Anterior cingulate cortex (tissue), 58 donors: ENCODE measurements at places on chromosomes 11 and 22.

DNA sequence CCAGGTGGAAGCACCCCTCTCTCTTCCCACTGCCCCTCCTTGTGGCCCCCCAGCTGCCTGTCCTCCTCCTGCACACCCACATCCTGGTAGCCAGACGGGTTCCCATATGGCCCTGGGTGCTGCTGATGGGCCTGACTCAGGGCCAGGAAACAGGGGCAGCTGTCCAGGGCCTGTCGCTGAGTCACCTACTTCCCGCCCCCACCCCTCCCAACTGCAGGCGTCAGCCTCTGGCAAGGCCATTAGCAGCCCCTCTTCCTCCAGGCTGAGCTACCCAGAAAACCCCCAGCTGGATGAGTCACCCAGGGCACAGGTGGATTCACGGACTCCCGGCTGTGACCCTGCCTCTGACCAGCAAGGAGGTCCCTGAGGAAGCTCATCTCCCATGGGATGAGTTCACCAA is 6.9 kb upstream of the GAL start:
- no peak for DNase-seq

GRCh38 chr22:23845265-23846080 is 6.7 kb upstream of the DERL3 start:
- no peak for DNase-seq

DNA sequence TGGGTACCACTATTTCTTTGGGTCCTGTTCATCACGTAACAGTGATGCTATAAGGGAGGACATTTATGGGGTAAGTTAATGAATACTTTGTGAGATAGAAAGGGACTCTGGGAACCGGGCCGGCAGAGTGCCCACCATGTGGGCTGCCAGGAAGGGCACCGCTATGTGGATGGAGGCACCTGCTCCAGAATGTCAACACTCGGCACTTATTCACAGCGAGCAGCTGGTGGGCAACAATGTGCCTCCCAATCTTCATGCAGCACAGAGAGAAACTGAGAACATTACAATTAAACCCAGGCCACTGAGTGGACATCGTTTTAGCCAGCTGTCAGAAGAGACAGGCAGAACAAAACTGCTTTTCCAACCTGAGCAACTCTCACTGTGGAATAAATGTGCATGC is 15.8 kb upstream of the ELFN2 start:
- no peak for DNase-seq

DNA sequence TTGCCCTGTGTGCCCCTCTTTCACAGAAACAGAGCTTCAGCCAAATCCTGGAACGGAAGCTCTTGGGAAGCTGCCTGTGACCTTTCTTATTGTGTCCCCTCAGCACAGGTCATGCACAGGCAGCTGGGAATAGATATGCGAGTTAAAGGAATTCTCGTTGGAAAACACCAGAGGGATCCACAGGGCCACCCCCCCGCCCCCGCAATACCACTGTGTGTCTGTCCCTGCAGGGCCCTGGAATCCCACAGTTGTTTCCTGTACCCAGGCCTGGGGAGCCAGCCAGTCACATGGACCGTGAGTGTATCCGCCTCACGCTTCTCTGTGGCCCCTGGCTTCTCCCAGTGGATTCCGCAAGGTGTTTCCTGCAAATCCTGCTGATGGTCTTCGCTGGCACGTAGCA is 29.0 kb downstream of the TIMP3 start:
- DNase-seq: no peak

DNA sequence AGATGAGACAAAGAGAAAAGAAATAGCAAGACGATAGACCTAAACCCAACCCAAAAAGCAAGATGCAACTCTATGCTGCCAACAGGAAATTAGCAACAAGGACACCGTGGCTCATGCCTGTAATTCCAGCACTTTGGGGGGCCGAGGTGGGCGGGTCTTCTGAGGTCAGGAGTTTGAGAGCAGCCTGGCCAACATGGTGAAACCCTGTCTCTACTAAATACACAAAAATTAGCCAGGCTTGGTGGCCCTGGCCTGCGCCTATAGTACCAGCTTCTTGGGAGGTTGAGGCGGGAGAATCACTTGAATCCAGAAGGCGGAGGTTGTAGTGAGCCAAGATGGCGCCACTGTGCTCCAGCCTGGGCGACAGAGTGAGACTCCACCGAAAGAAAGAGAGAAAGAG is 24.3 kb upstream of the IL10RA start:
- no peak for DNase-seq

DNA sequence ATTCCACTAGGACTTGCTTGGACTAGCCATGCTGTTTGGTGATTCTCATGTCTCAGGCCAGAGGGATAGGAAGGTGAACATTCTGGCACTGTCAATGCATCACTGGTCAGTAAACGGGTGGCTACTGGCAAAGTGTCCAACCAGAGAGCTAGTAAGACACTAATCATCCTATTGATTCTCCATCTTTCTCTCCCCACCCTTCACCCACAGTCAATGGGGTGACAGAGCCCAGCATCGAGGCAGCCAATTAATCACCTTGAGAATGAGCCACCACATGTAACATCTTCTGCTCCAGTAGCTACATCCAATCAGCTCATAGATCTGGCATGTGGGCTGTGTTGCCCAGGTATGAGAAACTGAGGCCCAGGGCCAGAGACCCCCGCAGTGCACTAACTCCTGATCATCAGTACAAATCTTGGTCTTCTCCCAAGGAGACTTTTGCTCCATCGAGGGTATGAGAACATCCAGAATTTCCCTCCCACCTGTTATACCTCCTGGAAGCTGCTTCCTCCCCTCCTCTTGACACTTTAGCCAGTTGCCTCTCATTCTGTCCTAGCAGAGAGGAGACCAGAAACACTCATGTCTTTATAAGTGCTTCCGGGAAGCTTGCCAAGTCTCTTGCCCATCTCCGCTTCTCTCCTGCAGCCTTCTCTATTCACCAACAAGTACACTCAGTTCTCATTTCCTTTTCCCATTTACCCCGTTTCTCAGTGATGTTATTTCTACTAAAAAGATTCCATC is 17.0 kb downstream of the HTR3A start:
- DNase-seq: no peak

GRCh38 chr11:68036717-68037239 is 2.0 kb upstream of the TCIRG1 start:
- DNase-seq: no peak

- DNase-seq: no peak
Measured at GRCh38 chr11:26951809-26952515, 42.0 kb upstream of the FIBIN start.
